ENCODE measurements at places on chromosomes 1 and 21.

- DNase-seq = no peak
These were observed 263.8 kb downstream of the KAZN start for GRCh38 chr1:14862114-14862771.

- no peak for DNase-seq
These were observed 8.5 kb downstream of the WNT2B start for GRCh38 chr1:112517231-112517630.

- DNase-seq = no peak
These were observed 15.4 kb downstream of the KAZN start for GRCh38 chr1:14613926-14614325.

- no peak for DNase-seq
These were observed 121.8 kb downstream of the TBX15 start for GRCh38 chr1:118866330-118866729.

- no peak for DNase-seq
These were observed 293.1 kb downstream of the SMYD3 start for GRCh38 chr1:246213947-246214346.

- no peak for DNase-seq
These were observed 68.1 kb downstream of the SPAG17 start for GRCh38 chr1:118116909-118117308.

GRCh38 chr1:198734323-198735008, 95.6 kb downstream of the PTPRC start:
- no peak for DNase-seq

- DNase-seq = no peak
These were observed 92.5 kb upstream of the CAMK1G start for GRCh38 chr1:209491031-209491430.

DNA sequence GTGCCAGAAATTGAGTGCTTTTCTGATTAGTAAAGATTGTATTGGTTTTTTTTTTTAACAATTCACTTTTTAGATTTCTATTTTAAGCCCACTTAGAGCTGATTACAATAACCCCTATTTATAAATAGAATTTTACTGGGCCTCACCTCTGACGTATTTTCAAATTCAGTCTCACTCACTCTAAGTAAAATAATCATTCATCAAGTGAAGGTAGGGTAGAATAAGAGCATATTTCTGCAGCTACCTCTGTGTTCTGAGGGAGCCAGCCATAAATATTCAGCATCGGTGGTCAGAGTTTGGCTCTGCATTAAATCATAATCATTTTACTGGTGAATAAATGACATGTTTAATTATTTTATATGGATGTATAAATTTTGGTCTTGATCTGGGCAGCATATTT, 95.8 kb upstream of the UBE2U start:
- no peak for DNase-seq

GRCh38 chr1:29984166-29984861, 739.1 kb downstream of the MATN1 start:
- DNase-seq = no peak

DNA sequence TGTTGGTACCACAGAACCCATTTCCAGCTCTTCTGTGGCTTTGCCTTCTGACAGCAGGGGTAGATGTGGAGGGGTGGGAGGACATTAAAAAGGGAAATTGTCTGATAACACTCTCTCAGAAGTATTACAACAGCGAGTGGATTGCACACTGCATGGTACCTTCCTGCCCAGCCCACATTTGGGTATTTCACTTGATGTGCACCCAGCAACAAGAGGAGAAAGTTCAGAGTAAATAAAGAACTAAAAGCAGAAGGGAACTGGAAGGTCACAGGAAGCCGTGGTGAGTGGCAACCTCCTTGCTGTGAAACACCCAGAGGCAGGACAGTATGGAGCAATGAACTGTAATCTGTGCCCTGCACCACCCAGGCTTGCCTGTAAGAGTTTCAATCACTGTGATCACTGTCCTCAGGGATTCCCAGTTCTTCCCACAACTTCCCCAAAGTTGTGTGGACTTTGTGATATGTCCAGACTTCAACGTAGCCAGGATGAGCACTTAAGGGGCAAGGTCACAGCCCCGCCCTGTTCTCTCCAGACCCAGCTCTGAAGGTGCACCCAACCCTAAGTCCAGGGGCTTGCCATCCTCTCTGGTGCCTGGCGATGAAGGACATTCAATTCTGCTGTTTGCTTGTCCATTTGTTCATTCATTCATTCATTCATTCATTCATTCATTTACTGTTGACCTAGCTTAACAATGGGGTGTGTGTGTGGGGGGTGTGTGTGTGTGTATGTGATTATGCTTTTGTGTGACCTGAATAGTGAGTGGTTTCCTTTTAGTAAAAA, 18.7 kb upstream of the F5 start:
- DNase-seq = no peak

DNA sequence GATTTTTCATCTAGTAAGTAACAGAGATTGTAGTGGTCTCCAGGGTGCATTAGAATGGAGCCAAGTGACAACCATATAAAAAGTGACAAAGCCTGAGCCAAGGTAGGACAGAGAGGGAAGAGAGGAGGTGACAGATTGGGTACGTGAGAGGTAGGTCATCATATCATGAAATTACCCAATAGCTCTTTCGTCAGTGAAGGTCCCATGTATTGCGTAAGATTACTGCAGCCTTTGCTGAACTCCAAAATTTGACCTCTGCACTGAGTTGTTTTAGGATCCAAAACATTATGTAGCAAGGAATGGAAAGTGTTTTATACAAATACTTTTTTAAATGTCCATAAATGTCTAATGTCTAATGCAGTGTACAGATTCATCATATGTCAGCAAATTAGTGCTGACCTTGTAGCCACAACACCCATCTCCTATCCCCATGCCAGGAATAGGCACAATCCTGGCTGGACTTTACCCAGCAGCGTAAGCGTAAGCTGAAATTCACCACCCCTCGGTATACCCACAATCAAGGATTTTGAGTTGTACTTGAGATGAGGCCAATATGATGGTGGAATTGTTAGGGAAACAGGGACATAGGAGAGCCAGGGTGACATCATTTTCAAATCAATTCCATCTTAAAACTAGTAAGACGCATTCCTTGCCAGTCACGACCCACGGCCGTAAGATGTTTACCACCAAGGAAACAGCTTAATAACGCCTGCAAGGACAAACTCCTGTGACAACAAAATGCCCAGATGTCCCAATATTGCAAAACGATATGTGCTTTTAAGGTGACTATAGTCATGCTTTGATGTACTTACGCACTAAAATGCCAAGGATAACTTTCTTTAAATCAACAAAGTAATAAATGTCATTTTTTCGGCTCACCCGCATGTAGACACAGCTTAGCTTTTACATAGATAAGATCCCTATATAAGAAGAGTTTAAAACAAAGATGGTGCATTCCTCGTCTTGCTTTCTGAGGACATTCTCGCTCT, 38.1 kb upstream of the GREM2 start:
- no peak for DNase-seq

- no peak for DNase-seq
These were observed 5.3 kb downstream of the MRPS15 start for GRCh38 chr1:36458910-36459309.

DNA sequence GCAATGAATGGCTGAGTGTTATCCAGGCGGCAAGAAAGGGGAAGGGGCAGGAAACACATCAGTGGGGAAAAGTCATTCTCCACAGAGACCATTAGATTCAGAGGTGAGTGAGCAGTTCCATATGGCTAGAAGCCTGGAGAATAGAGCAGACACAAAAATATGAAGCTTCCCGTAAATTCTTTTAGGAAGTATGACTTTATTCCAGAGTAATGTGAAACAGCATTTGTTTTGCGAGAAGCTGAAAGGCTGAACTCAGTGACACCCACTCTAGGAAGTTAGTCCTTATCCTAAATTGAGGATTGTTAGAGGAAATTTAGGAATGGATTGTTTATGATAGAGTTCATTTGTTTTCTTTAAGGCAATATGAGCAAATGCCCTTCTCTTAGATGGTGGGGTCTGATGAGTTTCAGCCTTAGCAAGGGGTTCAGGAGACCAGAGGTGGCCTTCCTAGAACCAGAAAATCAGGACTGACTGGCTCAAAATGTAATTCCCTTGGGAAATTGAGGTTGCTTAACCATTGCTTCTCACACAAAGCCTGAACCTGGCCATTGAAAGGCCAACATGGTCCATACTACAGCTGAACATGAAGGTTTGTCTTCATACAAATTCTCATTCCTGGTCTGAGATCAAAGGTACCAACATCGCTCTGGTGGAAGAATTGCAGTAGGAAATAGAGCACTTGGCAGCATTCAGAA, 167.5 kb downstream of the TPR start:
- DNase-seq = no peak

DNA sequence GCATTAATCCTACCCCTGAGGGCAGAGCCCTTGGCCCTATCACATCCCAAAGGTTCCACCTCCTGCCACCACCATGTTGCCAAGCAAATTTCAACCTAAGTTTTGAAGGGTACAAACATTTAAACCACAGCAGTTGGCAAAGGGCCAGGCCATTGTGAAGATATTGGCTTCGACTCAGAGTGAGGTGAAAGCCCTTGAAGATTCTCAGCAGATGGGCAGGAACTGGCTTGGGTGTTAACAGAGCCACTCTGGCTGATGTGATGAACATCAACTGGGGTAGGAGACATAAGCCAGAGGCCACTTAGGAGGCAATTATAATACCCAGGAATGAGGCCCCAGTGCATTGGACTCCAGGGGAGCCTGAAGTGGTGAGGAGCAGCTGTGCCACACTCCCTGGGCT, 207.7 kb upstream of the KAZN start:
- no peak for DNase-seq

DNA sequence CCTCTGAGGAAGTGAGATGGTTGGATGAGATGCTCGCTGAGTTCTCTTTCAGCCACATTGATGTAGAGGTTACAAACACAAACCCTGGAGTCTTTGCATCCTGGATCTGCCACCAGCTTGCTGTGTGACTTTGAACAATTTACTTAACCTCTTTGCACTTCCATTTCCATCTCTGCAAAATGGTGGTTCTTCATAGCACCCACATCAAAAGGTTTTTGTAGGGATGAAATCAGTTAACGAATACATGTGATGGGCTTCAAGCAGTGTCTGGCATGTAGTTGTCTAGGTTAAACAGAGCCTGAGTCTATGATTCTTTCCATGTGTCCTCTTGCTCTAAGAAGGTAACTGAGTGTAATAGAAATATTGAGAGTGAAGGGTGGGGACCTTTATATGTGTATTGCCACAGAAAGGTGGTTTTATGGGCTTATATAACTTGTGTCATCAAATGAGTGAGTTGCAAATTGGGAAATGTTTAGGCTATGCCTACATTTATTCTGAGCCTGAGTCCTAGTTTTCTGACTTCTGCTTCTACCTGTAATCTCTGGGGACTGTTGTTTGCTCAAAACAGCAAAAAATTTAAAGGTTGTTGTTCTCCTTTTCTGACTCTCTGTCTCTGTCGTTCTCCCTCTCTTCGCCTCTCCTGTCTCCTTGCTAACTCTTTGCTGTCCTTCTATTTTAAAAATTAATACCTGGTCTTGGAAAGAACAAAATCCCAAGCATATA, 27.3 kb upstream of the LRRN2 start:
- DNase-seq = no peak

All from ELF-1 (cell line).